ENCODE measurements at places on chromosomes 12 and 14.
A peak's percentile ranks its signal among the peaks of the same experiment; 100 is the strongest.

DNA sequence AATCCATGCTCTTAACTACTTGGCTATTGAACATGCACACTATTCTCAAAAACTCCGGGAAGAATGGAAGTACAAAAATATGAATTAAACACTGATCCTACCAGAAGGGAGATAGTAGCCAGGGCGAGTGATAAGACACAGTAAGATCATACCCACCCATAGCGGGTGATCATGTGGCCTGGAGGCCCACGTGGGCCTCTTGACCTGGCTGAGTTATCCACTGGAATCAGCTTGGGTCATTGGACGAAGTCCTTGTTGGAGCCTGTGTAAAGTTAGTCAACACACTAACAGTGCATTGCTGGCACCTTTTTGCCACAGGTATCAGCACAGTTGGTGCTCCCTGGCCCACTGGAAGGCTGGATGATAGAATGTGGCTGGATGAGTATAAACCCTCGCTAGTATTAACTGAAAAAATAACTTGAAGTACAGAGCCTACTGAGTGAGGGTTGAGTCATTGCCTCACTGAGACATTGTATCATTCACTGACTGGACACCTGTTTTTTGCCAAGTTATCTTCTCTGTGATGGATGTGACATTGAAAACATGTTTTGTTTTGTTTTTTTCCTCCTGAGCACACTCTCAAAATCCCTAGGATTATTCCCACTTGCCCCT is 149.2 kb upstream of the FUT8 start:
- no peak for DNase-seq

GRCh38 chr12:21659383-21659782 is 1.7 kb upstream of the LDHB start:
- no peak for DNase-seq

DNA sequence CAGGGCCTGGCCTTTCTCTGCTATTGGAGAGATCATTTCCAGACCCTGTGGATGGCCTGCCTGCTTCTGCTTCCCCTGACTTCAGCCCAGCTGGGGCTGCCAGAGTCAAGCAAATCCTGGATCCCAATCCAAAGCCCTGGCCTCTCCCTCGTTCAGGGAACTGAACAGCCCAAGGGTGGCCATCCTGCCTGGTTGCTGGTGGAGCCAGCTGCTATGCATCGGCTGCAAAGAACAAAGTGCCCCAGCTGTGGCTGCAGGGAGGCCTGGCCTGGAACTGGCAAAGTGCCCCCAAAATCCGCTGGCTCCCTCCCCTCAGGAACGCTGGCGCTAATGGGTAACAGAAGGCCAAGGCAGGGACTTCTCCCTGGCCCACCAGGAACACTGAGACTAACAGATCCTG is 56.4 kb downstream of the LRRC74A start:
- no peak for DNase-seq

DNA sequence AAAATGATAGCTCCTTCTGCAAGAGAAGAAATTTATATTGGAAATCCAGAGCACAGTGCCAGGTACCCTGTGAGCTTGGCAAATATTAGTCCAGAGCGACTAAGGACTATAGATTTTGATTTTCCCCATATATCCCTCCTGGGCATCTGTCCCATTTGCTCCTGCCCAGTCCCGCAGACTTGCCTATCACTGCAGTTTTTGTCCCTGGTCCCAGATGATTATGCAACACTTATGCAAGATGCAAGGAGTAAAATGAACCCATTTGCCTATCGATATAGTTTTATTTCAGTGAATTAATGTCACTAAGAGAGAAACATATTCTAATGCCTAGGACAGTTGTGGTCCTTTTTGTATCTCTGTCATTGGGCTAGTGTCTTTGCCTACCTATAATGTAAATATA is 215.9 kb upstream of the BMP4 start:
- DNase-seq, result no peak

- DNase-seq, result no peak
Observed at GRCh38 chr14:27608377-27608776, 1010.5 kb upstream of the NOVA1 start.

GRCh38 chr14:81269979-81270375 is 49.2 kb upstream of the GTF2A1 start:
- DNase-seq, result no peak

DNA sequence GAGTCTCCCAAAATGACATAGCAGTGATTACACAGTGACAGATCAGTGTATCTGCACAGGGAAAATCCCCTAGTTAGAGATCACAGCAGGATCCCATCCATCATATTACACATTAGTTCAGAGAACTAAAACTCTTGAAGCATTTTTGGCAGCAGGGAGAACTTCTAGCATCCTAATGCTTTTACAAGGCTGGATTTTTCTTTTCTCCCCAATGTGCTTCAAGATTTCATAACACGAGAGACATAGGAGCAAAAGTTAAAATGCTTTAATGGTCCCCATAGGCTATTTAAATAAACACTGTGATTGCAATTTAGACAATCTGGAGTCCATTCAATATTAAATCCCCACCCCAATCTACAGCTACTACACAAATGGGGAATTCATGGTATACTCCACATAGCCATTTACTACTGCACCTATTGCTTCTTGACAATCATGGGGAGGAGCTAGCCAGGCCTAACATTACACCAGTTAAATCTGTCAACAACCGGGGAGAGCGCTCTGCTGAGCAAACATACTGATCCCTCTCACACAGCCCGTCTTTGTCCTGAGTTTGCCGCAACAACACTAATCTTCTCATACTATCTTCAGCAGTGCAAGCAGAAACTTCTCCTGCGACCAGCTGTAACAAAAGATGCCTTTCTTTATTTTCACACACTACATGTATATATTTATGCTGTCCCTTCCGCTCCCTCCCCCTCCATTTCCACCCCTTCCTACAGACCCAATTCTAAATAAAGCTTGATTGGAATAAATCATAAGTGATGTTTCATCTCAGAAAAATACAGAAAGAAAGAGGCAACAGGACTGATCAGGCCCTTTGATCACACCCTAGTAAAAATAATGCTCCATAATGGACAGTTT is 120.3 kb upstream of the SOX5 start:
- peak; percentile 68 for DNase-seq

- no peak for DNase-seq
Observed at GRCh38 chr12:108634341-108634751, 652 bp upstream of the SELPLG start.

DNA sequence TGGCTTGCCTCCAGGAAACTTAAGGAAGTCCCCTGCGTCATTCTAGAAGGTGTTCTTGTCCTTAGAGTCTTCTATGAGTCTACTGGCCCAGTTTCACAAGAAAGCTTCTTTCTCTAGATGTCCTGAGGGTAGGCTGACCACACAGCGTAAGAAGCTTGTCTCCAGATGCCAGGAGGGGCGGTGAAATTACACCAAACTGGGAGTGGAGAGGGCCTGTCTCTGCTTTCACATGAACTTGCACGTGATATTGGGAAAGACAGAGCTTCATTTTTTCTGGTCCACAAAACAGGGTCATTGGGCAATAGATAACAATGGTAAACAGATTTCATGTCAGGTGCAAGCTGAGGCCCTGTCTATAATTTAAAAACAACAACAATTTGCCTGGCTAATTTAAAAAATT is 85.7 kb upstream of the TBX3 start:
- no peak for DNase-seq

DNA sequence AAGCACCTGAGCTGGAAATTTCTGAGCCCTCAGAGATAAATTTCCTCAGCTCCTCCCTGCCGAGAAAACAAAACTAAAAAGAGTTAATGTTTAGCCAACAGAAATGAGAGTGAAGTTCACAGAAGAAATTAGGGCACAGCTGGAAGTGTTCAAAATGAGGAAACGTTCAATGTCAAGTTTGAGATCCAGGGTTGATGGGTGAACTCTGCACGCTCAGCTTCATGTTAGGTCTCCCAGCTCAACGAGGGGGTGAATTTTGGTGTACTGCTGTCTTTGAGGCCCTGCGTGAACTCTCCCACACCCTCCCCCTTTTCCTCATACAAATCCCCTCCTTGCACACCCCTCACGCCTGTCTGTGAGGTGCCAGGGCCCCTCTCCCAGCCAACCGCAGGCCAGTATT is 13.3 kb upstream of the OAS3 start:
- DNase-seq, result no peak

GRCh38 chr12:52632656-52633055 is 14.3 kb upstream of the KRT73 start:
- no peak for DNase-seq

GRCh38 chr14:35821564-35822411 is 4.3 kb upstream of the BRMS1L start:
- peak; percentile 51 for DNase-seq

- DNase-seq, result no peak
Observed at GRCh38 chr12:104374806-104375205, 71.3 kb downstream of the EID3 start.

DNA sequence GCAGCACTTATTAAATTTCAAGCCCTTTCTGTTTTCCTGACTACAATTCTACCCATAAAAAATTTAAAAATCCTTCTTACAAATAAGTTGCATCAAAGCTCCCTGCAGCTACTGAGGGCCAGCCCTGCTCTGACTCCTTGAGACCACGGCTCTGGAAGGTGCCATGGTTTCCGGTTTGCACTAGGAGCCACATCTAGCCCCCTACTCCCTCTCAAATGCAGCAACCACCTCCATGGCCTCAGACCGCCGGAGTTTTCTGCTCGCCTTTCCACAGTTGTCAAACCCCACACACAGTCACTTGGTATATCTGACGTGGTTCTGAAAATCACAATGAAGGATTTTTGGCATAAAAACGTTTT is 30.1 kb downstream of the P2RX4 start:
- DNase-seq, result no peak

DNA sequence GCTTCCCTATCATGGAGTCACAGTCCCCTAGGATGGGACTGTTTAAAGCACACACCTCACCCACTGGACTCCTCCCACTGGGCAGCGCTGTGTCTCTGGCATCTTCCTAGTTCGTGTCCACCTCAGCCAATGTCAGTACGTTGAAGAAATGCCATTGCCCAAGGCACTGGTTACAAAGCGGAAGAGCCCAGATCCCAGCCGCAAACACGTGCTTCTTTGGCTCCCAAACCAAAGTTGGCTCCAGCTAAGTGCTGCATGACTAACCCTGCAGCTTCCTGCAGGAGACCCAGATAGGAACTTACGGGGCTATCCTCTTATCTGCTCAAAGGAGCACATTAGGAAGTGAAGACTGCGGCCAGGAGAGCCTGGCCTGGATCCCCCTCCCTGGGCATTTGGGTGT is 9.3 kb downstream of the SYNE3 start:
- DNase-seq, result no peak

DNA sequence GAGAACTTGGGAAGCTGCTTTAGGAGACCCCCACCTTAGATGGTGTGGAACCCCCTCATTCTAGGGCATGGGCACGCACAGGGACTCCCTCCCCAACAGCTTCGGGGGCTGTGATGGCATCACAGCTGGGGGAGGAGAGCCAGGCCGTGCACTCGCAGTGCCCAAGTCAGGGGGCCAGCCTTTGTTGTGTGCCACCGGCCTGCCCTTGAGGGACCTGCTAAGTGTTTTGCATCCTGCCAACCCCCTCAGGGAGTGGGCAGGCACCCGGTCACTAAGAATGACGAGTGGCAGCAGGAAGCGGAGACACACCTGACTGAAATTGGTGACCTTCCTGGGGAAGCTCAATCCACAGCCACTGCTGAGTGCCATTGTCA is 334.9 kb upstream of the SFSWAP start:
- no peak for DNase-seq

GRCh38 chr14:103172921-103173320 is 49.7 kb downstream of the TNFAIP2 start:
- no peak for DNase-seq

DNA sequence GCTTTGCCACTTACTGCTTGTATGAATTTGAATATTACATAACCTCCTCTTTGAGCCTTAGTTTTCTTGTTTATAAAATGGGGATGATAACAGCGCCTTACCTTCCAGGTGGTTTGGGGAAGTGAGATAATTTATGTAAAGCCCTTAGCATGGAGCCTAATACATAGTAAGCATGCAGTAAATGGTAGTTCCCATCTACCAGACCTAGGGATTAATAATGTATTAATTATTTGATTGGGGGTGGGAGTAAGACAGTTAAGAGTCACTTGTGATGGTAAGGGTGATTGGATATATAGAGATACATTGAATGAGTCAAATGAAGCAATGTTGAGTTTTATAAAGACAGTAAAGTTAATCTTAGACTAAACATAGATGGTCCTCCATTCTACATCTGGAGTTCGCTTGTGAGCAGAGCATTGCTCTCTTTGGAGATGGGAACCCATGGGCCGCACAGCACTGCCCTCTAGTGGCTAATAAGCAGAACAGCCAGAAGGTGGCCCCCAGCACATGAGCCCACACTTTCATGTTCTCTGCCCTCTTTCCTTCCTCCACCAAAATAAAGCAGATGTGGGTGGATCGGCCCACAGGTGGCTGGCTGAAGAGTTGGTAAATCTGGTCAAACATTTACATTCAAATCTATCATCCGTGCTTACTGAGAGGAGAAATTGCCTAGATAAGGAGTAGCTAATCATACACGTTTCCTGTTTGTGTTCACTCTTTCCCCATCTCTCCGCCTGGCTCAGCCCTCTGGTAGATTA is 26.5 kb upstream of the TAMALIN start:
- DNase-seq, result peak; percentile 89

- no peak for DNase-seq
Observed at GRCh38 chr12:75366629-75367028, 24.3 kb upstream of the GLIPR1L2 start.

DNA sequence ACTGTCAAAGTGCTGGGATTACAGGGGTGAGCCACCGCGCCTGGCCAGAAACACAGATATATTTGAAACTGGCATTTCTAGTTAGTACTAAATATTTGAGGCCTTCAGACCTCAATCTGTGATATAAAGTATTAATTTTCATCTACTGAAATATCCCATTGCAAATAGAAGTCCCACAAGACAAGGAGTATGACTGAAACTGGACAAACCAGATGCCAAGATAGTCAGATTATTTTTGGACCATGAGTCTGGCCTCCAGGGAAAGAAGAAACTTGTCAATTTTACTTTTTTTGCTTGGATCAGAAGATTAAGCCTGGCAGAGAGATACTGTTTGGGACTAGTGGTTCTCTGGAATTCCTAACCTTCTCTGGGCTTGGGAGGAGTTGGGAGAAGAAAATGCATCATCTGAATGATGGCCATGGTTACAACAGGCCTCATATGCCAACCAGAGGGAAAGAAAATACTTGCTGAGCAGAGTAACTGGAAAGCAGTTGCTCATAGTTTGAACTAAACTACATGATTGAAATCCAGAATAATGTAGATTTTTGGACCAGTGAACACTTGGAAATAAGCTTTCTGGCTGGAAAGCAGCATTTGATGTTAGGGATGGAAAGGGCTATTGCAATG is 2.9 kb upstream of the SMOC1 start:
- no peak for DNase-seq

DNA sequence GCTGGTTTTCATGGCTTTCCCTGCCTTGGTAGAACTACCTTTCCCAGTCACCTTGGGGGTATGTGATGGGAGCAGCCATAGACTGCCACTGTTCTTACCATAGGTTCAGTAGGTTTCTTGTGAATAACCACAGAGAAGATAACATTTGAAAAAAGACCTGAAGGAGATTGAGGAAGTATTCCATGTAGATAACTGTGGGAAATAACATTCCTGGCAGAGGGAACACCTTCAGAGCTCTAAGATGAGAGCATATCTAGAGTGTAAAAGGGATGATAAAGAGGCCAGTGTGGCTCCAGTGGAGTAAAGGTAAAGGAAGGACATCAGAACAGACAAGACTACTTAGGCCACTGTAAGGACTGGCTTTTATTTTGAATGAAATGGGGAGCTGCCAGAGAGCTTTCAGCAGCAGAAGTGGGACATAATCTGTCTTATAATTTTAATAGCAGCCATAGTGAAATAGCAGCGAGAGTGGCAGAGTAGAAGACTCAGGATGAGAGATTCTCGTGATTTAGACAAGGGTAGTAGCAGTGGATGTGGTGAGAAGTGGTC is 82.6 kb upstream of the KCNH3 start:
- no peak for DNase-seq

- no peak for DNase-seq
Observed at GRCh38 chr14:31197671-31198070, 9.9 kb downstream of the HECTD1 start.

Data from HEK293T (cell line).